ENCODE measurements at places on chromosomes 16 and 17.
A peak's percentile ranks its signal among the peaks of the same experiment; 100 is the strongest.

- DNase-seq, result no peak
Measured at GRCh38 chr17:49022391-49022941, 25.3 kb downstream of the IGF2BP1 start.

GRCh38 chr17:10598621-10599020 lies 49.2 kb upstream of the MYH2 start:
- DNase-seq, result no peak

DNA sequence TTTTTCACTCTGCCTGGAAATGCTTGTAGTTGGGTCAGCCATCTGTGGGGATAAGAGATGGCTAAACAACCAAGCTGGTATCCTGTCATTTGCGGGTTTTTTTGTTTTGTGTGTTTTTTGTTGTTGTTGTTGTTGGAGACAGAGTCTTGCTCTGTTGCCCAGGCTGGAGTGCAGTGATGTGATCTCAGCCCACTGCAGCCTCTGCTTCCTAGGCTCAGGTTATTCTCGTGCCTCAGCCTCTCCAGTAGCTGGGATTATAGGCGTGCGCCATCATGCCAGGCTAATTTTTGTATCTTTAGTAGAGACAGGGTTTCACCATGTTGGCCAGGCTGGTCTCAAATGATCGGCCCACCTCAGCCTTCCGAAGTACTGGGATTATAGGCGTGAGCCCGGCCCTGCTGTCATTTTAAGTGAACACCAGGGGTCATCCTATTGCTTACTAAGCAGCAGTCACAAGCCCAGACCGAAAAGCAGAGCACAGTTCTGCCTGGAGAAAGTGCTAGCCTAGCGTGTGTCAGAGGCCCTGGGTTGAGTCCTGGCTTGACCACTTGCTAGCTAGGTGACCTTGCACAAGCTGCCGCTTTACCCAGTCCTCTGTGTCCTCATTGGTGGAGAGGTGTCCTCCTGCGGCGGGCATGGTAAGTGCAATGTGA lies 4.6 kb downstream of the SMCR8 start:
- DNase-seq, result no peak

DNA sequence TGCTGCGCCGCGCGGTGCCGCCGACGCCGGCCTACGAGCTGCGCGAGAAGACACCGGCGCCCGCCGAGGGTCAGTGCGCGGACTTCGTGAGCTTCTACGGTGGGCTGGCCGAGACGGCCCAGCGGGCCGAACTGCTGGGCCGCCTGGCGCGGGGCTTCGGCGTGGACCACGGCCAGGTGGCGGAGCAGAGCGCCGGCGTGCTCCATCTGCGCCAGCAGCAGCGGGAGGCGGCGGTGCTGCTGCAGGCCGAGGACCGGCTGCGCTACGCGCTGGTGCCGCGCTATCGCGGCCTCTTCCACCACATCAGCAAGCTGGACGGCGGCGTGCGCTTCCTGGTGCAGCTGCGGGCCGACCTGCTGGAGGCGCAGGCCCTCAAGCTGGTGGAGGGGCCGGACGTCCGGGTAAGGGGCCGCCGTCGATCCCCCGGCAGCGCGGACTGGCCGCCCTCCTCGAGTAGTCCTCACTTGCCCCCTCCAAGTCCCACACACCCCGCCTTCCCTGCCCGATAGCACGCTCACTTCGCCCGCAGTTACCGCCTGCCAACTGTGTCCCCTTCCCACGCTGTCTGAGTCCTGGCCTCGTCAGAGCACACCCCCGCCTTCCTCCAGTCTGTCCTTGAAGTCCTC lies 470 bp downstream of the MLYCD start:
- peak; percentile 50 for DNase-seq

- DNase-seq, result no peak
Measured at GRCh38 chr16:79943736-79944135, 343.2 kb upstream of the MAF start.

- DNase-seq, result no peak
Measured at GRCh38 chr16:53908731-53909130, 204.8 kb downstream of the FTO start.

- DNase-seq, result no peak
Measured at GRCh38 chr17:61770752-61771533, 92.4 kb downstream of the BRIP1 start.

DNA sequence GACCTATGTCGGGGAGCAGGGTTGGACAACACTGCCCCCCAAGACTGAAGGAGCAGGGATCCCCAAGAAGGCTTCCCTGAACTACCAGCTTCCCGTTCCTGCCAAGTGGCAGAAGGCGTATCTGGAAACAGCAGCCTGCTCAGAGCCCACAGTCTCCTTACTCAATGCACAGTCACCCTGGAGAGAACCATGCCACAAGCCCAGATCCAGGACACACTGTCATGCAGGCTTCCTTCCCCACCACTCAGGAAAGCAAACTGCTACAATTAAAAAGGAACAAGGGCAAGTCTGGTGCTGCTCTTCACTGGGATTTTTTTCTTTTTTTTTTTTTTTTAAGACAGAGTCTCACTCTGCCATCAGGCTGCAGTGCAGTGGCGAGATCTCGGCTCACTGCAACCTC lies 8.2 kb downstream of the WDR45B start:
- no peak for DNase-seq

DNA sequence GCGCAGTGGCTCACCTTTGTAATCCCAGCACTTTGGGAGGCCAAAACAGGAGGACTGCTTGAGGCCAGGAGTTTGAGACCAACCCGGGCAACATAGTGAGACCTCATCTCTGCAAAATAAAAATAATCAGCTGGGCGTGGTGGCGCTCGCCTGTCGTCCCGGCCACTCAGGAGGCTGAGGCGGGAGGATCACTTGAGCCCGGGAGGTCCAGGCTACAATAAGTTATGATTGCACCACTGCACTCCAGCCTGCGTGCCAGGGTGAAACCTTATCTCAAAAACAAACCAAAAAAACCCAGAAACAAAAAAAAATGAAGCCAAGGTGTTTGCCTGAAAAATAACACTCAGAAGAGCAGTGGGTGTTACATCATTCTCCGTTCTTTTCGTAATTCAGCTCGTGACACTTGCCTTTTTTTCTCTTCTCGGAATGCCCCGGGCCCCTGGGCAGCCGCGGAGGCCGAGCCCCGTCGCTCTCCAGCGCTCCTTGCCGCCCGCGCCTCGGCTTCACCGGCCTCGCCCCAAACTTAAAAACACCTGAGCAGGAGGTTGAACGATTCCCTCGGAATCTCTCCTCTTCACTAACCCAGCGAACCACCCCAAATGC lies 17.0 kb downstream of the PRCD start:
- DNase-seq, result peak; percentile 60

DNA sequence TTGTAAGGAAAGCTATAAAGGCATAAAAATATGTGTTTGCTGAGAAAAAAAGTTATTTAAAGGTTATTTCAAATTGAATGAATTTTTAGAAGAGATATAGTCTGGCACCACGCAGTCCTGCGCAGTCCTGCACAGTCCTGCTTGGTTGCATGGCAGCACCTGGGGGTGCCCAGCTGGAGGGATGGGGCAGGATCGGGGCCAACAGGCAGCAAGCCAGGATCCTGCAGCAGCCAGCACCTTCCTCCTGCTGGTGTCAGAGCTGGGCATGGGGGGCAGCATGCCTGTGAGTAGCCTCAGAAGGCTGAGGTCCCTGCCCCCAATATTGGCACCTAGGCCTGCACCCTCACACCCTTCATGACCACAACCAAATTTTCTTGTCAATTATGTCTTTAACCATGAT lies 46.0 kb downstream of the GLG1 start:
- DNase-seq, result no peak

- DNase-seq, result no peak
Measured at GRCh38 chr16:15613676-15614075, 29.3 kb downstream of the MARF1 start.

GRCh38 chr17:7308625-7309433 lies 1.4 kb downstream of the EIF5A start:
- DNase-seq, result peak; percentile 90

DNA sequence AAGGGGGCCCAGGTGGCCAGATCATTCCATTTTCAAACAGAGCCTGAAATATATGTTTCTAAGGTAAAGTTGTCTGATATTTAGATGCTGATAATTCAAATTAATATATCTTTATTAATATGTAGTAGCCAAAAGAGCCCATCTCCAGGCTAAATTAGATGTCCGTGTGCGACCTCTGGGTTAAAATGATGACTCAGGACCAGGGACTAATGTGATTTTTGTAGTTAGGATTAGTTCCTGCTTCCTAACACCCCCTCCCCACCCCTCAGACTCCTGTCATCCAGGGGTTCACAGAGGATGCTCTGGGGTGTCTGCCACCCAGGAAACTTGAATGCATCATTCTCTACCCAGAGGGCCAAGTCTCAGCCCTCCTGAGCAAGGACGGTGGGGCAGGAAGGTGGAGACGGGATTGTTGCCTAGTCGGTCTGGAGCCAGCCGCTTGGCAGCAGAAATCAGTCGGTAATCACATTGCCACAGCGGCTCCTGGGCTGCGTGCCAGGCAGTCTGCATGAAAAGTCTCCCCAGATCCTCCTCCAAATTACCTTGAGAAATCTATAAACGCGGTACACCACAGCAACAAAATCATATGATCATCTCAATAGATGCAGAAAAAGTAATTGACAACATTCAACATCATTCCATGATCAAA lies 29.8 kb downstream of the CNGB1 start:
- no peak for DNase-seq

DNA sequence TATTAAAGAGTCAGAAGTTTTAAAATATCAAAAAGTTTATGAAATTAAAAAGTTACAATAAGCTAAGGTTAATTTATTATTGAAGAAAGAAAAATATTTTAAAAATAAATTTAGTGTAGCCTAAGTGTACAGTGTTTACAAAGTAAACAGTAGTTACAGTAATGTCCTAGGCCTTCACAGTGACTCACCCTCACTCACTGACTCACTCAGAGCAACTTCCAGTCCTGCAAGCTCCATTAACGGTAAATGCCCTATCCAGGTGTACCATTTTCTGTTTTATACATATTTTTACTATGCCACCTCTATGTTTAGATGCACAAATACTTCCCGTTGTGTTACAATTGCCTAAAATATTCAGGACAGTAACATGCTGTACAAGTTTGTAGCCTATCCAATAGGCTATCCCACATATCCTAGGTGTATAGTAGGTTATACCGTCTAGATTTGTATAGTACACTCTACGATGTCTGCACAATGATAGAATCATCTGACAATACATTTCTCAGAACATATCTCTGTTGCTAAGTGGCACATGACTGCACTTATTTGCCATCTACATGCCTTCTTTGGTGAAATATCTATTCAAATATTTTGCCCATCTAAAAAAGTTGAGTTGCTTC lies 67.2 kb upstream of the WSB1 start:
- no peak for DNase-seq

- DNase-seq, result no peak
Measured at GRCh38 chr17:58568044-58568799, 53.8 kb upstream of the MTMR4 start.

- no peak for DNase-seq
Measured at GRCh38 chr16:22071331-22071910, 20.9 kb upstream of the VWA3A start.

DNA sequence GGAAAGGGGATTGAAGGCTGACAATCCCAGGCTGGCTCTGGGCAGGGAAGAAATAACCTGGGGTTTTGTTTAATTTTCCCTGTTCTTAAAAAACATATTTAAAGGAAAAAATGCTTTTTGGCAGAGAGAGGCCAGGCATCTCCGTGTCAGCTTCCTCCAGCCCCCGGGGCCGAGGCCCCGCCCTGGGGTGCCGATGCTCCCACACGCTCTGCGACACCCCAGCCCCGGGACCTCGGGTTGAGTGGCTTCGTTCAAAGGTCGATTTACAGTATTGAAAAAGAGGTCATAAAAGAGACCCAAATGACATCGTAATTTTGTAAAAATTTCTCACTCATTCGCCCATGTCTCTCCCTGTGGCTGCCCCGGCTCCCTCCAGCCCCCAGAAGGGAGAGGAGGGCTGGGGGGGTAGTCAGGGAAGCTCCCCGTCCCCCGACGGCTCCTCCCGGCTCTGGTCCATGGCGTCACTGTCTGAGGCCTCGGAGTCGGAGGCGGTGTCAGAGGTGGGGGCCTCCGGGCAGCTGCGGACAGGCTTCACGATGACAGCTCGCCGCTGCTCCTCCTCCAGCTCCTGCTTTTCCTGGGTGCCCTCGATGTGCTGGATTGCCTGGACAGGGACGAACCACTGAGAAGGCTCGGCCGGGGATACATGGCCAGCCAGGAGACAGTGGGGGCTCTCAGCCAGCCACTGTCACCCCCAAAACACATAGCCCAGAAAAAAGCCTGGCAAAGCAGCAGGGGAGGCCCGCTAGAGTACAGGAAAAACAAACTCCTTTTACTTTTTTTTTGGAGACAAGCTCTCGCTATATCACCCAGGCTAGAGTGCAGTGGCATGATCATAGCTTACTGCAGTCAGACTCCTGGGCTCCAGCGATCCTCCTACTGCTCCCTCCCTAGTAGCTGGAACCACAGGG lies 14.9 kb downstream of the TFAP4 start:
- DNase-seq, result no peak

DNA sequence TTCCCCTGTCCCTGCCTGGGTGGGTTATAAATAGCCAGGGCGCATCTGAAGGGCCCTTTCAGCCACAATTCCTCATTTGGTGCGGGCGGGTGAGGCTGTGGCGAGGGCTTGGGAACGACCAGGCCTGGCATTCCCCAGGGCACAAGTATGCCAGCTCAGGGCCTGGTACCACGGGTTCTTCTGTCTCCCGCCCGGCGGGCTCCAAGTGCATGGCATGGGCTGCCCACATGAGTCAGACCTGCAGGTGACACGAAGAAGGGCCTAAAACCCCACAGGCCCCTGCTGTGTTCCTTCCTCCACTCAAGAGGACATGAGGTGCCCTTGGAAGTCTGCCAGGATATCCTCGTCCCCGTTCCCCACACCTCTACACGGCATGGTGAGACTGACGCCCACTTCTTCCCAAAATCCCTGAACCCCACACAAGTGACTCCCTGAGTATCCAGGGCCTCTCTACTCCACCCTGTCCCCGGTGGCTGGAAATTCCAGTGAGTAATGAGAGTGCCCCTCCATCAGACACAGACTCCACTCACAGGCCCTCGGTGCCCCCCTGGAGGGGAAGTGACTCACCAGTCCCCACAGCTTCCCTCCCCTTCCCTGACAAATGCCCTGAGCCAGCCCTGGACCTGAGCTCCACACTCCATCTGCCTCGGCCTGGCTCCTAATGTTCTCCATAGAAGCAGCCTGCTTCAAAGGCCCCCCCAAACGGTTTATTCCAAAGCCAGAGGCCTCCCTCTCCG lies 68.8 kb downstream of the ABR start:
- peak; percentile 79 for DNase-seq

DNA sequence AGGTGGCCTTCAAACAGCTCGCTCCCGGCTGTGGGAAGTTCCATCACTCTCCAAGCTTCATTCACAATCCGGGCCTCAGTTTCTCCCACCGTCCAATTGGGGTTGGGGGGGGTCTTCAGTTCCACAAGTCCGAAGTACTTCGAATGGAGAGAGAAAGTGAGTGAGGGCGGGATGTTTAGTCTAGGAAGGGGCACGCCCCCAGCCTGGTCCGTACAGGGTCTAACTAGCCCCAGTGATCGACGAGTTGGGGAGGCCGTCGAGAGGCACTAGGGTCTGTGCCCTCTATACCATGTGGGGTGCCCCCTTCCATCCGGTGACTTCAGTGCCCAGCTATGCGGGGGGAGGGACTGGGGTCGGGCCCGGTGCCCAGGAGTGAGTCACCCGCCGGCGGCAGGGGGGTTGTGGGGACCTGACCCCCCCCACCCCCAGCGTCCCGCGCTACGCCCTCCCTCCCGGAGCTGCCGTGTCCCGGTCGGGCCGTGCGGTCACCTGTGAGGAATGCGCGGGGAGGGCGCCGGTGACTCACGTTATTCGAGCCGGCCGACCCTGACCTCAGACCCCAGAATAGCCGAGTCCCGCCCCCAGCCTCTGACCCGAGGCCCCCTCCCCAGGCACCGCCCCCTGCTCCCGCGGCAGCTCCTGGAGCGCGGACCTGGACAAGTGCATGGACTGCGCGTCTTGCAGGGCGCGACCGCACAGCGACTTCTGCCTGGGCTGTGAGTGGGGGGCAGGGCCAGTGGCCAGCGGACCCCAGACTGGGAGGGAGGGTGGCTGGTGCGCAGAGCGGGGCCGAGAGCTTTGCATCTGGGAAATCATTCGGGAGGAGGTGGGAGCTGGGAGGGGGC lies 658 bp downstream of the TNFRSF12A start:
- DNase-seq, result peak; percentile 86

Data from Peyer's patch (tissue), 4 donors.